NCI-H2171 (cell line): ENCODE measurements at places on chromosomes 12 and 14.

- no peak for DNase-seq
These were observed 88.4 kb downstream of the TMCC3 start for GRCh38 chr12:94561943-94562411.

DNA sequence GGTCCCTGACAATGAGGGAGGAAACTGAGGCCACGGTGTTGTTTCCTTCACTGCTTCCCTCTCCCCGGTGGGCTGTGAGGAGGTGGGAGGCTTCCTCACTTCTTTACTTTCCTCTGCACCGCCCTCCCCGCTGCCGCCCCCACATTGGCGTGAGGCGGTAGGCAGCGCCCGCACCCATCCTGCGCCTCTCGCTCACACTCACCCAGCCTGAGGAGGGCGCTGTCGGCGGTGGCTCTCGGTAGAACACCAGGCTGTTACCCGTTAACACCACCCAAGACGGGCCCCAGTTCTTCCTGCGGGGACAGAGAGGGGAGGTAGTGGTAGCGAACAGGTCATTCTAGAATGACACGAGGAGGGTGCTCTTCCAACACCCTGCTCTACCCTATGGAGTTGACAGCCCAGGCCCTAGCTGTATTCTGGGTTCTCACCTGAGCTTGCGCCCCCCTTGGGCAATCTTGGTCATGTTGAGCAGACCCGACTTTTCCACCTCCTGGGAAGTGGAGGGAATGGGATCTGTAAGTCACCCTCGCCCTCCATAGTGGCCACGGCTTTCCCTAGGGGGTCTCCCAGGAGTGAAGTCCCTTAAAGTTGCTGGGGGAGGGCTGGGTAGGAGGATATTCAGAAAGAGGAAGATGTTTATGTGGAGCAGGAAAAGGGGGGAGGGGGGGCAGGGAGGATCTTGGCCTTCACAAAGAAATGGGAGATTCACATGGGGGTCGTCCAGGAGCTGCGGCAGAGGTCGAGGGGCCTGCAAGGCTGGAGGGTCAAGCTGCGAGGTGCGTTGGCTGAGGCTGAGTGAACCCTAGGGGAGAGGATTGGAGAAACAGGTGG, 3.3 kb downstream of the ARHGAP9 start:
- no peak for DNase-seq

DNA sequence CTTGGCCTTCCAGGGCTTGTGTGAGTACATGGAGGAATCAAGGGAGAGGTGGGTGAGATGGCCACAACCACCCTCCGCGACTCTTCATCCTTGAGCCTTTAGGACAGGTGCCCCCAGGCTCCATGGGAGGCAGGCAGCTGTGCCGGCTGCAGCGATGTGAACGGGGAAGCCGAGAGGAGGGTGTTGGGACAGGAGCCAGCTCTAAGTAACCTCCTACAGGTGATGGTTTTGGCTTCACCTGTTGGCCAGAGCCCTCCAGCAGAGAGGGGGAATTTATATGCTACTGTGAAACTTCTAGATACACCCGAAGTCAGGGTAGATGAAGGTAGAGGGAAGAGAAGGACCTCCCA, 132.2 kb upstream of the HIF1A start:
- DNase-seq = no peak

DNA sequence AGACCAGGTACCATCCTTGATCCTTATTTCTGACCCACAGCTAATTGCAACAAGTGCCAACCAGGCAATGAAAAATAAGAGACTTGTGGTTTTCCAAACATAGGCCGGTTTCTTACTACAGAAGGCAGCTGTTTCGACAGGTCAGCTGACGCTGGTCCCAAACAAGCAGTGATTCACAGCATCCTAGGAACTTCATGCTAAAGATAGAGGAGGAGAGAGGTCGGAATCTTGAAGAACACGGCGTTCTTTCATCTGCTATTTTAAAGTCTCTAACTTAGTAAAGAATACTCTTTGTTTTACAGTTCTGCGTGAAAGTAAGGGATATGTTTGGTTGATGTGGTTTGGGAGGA, 28.1 kb upstream of the ADGRD1 start:
- DNase-seq = no peak

DNA sequence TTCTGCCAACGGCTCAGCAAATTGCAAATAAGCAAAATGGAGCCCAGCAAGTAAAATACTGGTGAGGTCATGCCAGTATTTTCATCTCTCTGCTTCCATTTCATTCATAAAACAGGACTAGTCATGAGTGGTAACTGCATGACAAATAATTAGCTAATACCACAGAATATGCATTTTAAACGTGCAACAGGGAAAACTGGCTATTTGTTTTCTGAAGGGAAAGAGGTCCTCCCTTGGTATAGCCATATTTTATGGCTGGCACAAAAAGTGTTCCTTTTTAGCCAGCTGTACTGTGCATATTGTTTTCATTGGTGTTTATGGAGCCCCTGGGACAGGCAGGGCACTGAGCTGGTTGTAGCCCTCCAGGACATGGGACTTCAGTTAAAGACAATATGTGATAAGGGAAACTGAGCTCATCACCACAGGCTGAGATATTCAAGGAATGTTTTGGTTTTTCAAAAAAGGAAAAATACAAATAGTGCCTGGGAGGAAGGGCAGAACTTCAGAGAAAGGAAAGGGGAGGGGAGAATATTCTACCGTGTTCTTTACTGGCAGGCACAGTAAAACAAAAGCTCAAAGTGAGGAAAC, 26.1 kb upstream of the FOXN3 start:
- DNase-seq = no peak

DNA sequence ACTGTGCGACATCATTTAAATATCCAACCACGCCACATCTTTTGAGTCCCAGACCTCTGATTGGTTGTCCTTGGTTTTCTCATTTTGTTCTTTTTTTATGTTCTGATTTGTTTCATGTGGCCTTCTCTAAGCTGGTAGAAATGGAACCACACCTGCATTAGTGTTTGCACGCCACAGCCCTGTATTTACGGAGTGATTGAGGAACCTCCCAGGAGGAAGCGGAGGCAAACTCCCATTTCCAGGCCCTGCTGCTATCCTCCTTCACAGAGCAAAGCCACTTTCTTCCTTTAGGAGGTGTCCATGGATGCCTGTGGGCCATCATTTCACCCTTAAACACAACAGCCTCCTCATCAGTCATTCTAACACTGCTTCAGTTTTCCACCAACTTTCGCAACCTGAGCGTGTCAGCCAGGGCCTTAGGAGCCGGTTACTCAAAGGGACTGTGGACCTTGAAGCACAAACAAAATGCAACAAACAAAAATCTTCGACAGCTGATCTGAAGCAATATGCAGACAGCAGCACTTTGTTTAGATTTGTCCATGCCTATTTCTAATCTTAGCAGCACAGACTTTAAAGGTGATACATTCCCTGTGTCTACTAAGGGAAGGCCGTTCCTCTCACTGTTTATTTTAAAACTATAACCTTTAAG, 1258.1 kb upstream of the TMEM132C start:
- DNase-seq = no peak

DNA sequence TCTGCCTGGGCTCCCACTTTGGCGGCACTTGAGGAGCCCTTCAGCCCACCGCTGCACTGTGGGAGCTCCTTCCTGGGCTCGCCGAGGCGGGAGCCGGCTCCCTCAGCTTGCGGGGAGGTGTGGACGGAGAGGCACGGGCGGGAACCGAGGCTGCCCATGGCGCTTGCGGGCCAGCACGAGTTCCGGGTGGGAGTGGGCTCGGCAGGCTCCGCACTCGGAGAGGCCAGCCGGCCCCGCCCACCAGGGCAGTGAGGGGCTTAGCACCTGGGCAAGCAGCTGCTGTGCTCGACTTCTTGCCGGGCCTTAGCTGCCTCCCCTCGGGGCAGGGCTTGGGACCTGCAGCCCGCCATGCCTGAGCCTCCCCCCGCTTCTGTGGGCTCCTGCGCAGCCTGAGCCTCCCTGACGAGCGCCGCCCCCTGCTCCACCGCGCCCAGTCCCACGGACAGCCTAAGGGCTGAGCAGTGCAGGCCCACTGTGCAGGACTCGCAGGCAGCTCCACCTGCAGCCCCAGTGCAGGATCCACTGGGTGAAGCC, 44.6 kb downstream of the R3HDM2 start:
- DNase-seq = no peak

- no peak for DNase-seq
These were observed 4.1 kb upstream of the WIF1 start for GRCh38 chr12:65125247-65125646.

DNA sequence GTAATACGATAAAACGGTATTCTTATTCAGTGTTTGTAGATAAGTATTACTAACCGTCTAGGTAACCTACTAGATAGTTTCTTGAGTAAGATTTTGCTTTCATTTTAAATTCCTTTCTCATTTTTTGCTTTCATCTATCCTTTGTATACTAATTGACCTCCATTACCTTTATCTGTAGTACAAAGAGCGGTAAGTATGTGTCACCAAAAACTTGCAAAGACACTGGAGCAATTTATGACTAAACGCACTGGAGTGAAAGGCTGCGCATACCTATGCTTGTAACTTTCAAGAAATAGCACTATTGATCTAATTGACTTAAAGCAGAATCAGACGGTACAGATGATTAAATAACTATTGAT, 1.7 kb downstream of the ARHGAP5 start:
- no peak for DNase-seq

DNA sequence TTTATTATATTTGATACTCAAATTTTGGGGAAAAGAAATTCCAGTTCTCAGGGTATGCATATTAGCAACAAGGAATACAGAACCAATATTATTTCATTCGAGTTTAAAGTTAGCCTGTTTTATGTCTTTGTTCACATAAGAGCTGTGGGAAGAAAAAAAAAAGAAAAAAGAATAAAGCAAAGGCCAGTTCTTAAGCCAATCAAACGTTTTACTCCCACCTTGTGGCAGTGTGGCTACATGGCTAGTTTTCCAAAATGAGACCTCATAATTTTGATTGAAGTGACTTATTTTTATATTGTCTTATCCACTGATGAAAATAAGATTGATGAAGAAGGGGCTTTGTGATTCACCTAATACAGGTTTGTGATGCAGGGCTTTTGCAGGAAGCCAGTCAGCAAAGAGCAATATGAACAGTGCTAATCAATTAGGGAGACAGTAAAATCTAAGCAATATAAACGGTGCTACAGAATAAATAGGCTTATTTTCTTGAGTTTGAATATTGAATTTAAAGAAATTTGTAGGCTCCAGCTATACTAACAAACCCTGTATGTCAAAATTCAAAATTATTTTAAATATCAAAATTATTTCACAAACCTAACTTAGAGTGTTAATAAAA, 624.1 kb upstream of the FOXG1 start:
- DNase-seq = no peak

GRCh38 chr12:110616471-110617115, 2.7 kb downstream of the TCTN1 start:
- no peak for DNase-seq

DNA sequence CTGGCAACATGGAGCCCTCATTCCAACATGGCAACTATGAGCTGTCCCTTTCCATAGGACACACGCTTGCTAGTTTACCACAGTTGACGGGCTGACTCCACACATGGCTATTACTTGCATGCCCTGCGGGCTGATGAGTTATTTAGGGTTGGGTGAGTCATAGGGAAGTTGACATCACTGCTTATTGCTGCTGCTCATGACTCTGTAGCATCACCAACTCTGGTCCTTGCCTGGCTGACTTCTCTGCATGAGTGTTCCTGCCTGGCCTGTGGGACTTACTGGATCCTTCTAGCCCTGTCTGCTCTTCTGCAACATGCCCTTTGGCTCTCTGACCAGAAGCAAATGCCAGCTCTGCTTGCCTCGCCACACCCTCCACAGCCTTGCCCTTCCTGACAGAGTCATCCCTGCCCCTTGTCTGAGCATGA, 199.5 kb downstream of the ANO6 start:
- no peak for DNase-seq

GRCh38 chr12:26978801-26979200, 35.4 kb downstream of the TM7SF3 start:
- no peak for DNase-seq

DNA sequence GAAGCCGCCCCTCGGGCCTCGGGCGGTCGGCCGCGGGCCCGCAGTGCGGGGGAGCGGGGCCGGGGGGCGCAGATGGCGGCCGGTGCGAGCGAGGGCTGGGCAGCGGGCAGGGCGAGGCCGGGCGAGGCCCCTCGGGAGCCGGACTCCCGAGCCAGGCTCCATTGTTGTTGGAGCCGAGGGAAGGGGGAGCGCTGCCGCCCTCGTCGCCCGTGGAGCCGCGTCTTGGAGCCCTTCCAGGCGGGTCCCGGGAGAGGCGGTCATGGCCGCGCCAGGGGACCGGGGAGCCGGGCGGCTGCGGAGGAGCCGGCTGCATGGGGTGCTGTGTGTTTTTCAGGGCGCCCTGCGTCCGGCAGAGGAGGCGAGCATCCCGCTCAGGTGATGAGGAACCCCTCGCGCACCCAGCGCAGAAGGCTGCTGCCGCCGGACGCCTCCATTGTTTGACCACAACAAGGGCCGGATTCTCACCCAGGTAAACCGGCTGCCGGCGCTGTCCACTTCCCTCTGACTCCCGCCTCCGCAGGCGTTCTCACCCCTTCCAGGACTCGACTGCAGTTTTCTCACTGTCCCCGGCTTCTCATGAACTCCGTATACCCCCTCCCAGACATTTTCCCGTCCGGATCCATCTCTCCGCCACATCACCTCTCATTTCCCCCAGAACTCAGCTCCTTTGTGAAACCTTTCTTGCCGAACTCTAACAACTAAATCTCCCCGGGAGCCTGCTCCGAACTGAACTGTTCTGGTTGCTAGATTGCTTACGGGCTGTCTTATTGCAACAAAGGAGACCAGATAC, 732 bp downstream of the ZNF664 start:
- peak; percentile 7 for DNase-seq

DNA sequence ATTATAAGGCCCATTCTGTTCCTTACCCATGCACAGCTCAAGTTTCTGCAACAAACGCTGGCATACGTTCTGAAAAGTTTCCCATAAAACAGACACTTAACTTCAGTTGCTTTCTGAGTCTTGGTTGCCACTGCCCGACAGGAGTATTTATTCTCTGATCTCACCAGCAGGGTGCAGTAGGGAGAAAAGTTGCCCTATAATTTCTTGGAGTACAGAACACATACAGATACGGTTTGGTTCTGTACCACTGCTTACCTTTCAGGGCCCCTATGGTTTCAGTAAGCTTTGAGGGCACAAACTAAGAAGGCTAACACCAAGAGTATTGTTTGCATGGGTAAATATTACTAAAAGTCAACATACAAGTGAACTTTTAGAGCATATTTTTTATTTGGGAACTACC, 77.9 kb downstream of the SPATA7 start:
- no peak for DNase-seq

GRCh38 chr14:71322655-71323250, 415.5 kb downstream of the PCNX1 start:
- DNase-seq = no peak

DNA sequence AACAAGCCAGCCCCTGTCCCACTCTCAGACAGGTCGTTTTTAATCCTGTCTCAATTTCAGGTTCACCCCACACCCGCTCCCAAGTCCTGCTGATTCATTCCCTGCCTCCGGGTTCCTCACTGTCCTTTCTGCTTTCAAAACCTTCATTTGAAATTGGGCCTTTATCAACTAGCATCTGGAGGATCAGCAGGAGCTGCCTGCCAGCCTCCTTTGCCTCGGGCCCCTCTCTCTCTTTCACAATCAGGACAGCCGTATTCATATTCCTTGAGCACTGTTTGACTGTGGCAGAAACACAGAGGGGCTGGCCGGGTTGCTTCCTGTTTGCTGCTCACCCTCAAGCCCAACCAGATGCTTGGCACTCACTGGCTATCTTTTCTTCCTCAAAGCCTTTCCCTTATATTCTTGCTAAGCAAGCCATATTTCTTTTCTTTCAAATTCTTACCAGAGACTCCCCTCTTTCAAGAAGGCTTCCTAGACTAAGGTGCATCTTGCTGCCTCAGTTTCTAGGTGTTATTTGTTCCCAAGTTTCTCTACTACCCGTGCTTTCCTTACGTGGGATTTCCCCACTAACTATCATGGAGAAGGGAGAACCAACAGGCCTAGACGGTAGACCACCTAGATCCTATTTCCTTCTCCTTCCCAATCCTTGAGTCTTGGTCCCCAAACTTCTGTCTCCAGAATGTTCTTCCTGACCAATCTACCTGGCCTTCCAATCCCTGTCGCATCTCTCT, 3.0 kb downstream of the GALNT6 start:
- no peak for DNase-seq
